ENCODE measurements at places on chromosomes 5 and 9.

DNA sequence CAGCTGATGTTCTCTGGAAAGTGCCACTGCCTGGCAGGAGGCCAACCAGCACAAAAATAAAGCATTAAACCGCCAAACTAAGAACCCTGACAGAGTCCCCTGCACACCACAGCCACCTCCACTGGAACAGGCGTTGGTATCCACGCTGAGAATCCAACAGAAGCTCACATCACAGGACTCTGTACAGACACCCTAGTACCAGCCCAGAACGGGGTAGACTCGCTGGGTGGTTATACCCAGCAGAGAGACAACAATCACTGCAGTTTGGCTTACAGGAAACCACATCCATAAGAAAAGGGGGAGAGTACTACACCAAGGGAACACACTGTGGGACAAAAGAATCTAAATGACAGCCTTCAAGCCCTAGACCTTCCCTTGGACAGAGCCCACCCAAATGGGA is 15.0 kb upstream of the POU5F2 start:
- peaks cover 29% of the 10 kb centered on the region for H3K36me3 ChIP-seq
- no peak for DNase-seq
- H3K27me3 ChIP-seq = no peaks in the 10 kb centered on the region
- H3K4me3 ChIP-seq = no peak overlapping the region

DNA sequence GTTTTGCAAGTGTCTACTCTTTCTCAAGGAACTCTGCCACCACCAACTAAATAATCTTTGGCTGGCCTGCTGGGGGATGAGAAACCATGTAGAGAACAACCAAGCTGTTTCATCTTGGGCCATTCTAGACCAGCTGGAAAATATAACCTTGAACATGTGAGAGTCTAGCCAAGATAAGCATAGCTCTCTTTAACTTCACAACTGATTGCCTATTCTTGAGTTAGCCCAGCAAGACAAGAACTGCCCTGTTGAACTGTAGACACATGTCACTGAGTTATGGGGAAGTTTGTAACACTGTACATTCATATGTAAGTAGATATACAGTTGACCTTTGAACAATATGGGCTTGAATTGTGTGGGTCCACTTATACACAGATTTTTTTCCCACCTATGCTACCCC is 44.4 kb downstream of the NUP155 start:
- H3K27ac ChIP-seq = no peak overlapping the region
- no peaks in the 10 kb centered on the region for H3K27me3 ChIP-seq
- no peak overlapping the region for H3K4me3 ChIP-seq
- no peak for DNase-seq

GRCh38 chr5:108028412-108028811 is 353.5 kb downstream of the FBXL17 start:
- DNase-seq = no peak
- H3K27ac ChIP-seq = no peak overlapping the region
- H3K4me1 ChIP-seq = no peaks in the 10 kb centered on the region
- H3K36me3 ChIP-seq = no peaks in the 10 kb centered on the region

DNA sequence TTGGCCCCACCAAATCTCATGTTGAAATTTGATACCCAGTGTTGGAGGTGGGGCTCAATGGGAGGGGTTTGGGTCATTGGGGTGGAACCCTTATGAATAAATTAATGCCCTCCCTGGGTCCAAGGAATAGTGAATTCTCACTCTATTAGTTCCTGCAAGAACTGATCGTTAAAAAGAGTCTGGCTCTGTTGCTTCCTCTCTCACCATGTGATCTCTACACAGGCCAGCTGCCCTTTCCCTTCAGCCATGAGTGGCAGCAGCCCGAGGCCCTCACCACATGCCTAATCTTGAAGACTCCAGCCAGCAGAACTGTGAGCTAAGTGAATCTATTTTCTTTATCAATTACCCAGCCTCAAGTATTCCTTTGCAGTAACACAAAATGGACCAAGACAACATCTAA is 106.0 kb downstream of the CAAP1 start:
- H3K4me1 ChIP-seq = no peaks in the 10 kb centered on the region
- no peak overlapping the region for H3K4me3 ChIP-seq
- H3K36me3 ChIP-seq = no peaks in the 10 kb centered on the region
- no peak overlapping the region for H3K27ac ChIP-seq

GRCh38 chr5:72767289-72768010 is 49.0 kb upstream of the TNPO1 start:
- H3K36me3 ChIP-seq = no peaks in the 10 kb centered on the region
- no peaks in the 10 kb centered on the region for H3K4me1 ChIP-seq
- H3K27me3 ChIP-seq = peaks cover 6% of the 10 kb centered on the region
- no peak overlapping the region for H3K4me3 ChIP-seq

DNA sequence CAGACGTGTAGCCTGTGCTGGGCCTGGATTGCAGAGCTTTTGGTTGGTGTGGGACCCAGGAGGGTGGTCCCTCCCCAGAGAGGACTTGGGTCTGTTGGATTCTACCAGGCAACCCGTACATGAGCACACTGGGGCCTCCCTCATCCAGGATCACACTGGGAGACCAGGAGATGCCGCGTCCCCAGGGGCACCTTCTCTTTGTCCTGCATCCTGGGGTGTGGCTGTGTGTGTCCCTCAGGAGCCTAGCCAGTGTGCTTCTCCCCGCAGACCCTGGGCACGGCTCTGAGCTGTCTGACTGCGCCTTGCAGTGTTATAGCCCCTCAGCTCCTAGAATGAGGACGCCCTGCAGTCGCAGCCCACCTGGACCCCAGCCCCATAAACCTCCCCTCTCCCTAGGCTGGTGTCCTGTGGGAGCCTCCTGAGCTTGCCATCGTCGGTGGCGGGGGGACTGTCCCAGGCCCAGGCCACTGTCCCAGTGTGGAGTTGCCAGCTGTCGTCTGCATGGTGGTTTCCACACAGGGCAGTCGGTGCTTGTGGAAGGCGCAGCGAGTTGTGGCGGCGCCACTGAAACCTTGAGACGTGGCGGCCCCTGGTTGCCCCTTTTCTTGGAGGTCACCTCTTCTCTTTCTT is 27.6 kb downstream of the CEP72 start:
- H3K36me3 ChIP-seq = peaks cover 48% of the 10 kb centered on the region
- no peaks in the 10 kb centered on the region for H3K4me1 ChIP-seq
- no peak for DNase-seq
- no peak overlapping the region for H3K4me3 ChIP-seq
- no peak overlapping the region for H3K27ac ChIP-seq
- H3K27me3 ChIP-seq = no peaks in the 10 kb centered on the region

- peaks cover 17% of the 10 kb centered on the region for H3K36me3 ChIP-seq
- H3K27me3 ChIP-seq = no peaks in the 10 kb centered on the region
- DNase-seq = no peak
- H3K4me1 ChIP-seq = peaks cover 11% of the 10 kb centered on the region
Observed at GRCh38 chr5:81633471-81633870, 117.4 kb downstream of the SSBP2 start.

DNA sequence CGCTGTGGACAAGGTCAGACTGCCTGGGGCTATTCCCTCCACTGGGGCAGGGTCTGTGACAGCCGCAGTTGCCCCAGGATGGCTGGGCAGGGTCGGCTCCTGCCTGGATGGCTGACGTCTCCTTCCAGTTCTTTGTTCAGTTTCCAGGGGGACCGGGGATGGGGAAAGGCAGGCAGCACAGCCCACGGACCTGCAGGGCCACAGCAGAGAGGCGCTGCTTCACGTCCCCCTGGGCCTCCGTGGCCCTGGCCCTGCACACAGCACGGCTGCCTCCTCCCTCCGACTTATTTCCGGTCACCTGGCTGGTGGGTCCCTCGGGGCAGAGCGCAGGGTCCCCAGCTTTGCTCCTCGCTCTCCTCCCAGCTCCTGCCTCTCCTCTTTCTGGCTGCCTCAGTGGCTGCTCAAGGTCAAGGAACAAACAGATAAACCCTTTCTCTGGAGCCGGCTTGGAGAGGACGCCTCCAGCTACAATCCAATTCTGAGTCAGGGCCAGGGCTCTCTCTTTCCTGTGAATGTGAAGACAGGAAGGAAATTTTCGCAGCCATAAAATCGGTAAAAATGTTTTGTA is 169.7 kb downstream of the C9orf50 start:
- H3K27me3 ChIP-seq = no peaks in the 10 kb centered on the region
- DNase-seq = no peak

- no peak overlapping the region for H3K27ac ChIP-seq
- DNase-seq = no peak
- H3K4me3 ChIP-seq = no peak overlapping the region
- no peaks in the 10 kb centered on the region for H3K36me3 ChIP-seq
- no peaks in the 10 kb centered on the region for H3K27me3 ChIP-seq
- no peaks in the 10 kb centered on the region for H3K4me1 ChIP-seq
Observed at GRCh38 chr5:31113666-31114350, 79.7 kb upstream of the CDH6 start.

- H3K36me3 ChIP-seq = no peaks in the 10 kb centered on the region
- no peak overlapping the region for H3K27ac ChIP-seq
- no peaks in the 10 kb centered on the region for H3K4me1 ChIP-seq
- no peak overlapping the region for H3K4me3 ChIP-seq
Observed at GRCh38 chr5:176866707-176867310, 32.3 kb downstream of the HK3 start.

- no peaks in the 10 kb centered on the region for H3K27me3 ChIP-seq
- DNase-seq = no peak
- peaks cover 6% of the 10 kb centered on the region for H3K4me1 ChIP-seq
Observed at GRCh38 chr5:127097278-127097677, 24.0 kb upstream of the C5orf63 start.

- no peak for DNase-seq
- no peak overlapping the region for H3K27ac ChIP-seq
- peaks cover 11% of the 10 kb centered on the region for H3K4me1 ChIP-seq
- H3K36me3 ChIP-seq = no peaks in the 10 kb centered on the region
- no peaks in the 10 kb centered on the region for H3K27me3 ChIP-seq
Observed at GRCh38 chr5:35683466-35683865, 65.8 kb downstream of the SPEF2 start.

DNA sequence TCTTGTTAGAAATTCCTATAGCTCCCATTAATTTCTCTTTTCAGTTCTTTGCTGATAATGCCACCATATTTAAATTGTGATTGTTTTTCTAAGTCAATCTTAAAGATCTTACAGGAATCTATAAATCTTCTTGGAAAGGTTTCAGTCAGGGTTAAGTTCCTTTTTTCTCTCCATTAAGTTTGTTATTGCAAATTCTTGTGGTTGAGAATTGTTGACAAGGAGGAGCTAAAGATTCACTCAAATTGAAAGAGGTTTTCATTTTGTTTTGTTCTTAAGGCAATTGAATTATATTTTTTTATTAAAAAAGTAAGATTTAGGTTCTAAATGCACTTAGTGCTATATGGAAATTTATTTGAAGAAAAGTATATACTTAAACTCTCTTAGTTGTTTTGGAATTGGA is 213.4 kb downstream of the PRR16 start:
- H3K36me3 ChIP-seq = no peaks in the 10 kb centered on the region
- H3K4me1 ChIP-seq = no peaks in the 10 kb centered on the region
- H3K4me3 ChIP-seq = no peak overlapping the region

DNA sequence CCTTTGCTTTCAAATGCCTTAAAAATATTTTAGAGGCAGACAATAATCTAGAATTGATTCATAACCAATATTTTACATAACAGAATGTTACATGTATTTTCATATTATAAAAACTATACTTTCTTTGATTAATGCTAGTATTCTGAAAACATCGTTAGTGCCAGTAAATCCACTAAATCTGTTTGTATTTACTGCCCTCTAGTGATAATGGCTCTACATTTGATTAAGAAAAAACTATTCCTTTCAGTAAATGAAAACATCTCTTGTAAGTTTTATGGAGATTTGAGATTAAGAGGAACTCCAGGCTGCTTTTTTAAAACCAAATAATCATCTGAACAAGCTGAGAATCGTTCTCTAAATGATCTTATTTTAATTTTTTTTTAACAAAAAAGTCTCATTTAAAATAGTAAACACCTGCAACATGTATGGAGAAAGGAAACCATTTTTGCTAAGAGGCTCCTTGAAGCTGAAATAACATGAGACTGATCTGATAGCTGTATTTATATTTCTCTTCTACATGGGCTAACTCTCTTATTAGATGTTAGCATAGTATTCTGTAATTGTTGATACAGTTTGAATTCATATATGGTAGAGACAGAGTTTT is 424.7 kb downstream of the RAB3C start:
- H3K4me3 ChIP-seq = no peak overlapping the region
- H3K4me1 ChIP-seq = peaks cover 73% of the 10 kb centered on the region
- DNase-seq = no peak

DNA sequence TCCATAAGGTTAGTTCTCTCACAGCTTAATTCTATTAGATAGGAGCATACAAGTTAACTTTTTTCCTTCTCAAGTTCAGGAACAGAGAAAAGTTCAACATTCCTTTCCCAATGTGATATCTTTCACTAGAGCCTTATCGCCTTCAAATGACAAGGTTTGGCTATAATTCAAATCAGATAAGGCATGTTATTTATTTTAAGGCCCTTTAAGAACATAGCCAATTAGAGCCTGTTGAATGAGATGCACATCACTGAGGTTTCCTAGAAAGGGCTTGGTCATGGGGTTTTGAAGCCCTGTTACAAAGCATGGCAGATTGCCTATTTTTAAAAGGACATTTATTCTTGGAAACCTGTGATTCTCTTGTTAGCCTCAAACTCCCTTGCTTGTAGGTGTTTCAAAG is 123.4 kb downstream of the BASP1 start:
- H3K36me3 ChIP-seq = no peaks in the 10 kb centered on the region
- DNase-seq = no peak
- H3K4me1 ChIP-seq = no peaks in the 10 kb centered on the region
- H3K27me3 ChIP-seq = no peaks in the 10 kb centered on the region
- H3K4me3 ChIP-seq = no peak overlapping the region
- H3K27ac ChIP-seq = no peak overlapping the region

DNA sequence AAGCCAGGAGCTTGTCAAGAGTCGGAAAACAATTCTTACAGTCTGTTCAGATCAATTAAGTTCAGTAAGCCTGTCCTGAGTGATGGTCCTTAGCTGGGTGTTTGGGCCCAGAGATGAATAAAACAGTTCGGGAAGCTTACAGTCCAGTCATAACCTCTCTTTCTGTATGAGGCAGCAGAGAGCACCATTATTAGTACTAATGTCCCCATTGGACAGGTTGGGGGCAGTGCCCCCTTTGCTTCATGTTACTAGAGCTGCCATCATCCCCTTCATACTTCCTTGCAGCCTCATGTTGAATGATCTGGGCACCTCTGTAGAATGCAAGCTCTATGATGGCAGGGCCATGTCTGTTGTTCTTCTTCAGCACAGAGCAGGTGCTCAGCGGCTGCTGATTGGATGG is 9.8 kb downstream of the DOCK2 start:
- DNase-seq = no peak
- no peak overlapping the region for H3K4me3 ChIP-seq
- peaks cover 49% of the 10 kb centered on the region for H3K36me3 ChIP-seq
- H3K4me1 ChIP-seq = peaks cover 90% of the 10 kb centered on the region
- H3K27me3 ChIP-seq = no peaks in the 10 kb centered on the region

DNA sequence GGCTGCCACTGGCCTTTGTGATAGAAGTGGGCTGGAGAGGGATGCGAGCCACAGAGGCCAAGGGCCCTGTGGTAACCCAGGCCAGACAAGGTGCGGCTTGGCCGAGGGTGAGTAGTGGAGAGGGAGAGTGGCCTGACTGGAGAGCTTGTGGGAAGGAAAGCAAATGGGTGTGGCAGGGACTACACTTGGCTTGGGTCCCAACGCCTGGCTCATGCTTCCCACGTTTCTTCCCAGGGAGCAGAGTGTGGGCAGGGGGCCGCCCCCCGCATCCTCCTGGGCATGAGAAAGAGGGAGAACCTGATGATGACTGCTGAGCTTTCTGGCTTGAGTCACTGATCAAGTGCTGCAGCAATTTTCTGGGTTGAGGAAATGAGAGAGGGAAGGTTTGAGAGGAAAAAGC is 95.7 kb downstream of the ANKH start:
- DNase-seq = no peak
- H3K27ac ChIP-seq = no peak overlapping the region
- H3K27me3 ChIP-seq = no peaks in the 10 kb centered on the region
- peaks cover 23% of the 10 kb centered on the region for H3K4me1 ChIP-seq
- H3K4me3 ChIP-seq = no peak overlapping the region
- peaks cover 11% of the 10 kb centered on the region for H3K36me3 ChIP-seq

- no peak for DNase-seq
- H3K27me3 ChIP-seq = peaks cover 37% of the 10 kb centered on the region
- H3K4me1 ChIP-seq = peaks cover 18% of the 10 kb centered on the region
- H3K4me3 ChIP-seq = no peak overlapping the region
- H3K36me3 ChIP-seq = no peaks in the 10 kb centered on the region
Observed at GRCh38 chr9:97505845-97506244, 4.4 kb downstream of the TMOD1 start.
